Putamen (tissue), 1 donor: ENCODE measurements at places on chromosomes 11 and 22.
A peak's percentile ranks its signal among the peaks of the same experiment; 100 is the strongest.

DNA sequence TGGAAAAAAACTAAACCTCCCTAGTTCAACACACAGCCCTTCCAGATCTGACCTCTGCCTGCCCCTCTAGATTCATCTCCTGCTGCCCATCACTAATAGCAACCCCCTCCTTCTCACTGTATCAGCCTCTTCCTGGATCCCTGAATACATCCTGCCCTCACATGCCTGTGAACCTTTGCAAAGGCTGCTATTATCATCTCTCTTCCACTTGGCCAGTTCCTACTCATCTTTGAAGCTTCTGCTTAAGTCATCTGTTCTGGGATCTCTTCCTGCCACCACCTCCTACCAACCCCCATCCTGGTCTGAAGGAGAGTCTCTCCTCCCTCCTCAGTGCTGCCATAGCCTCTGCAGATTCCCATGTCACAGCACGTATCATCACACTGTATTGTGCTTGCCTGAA lies 38.0 kb upstream of the AMOTL1 start:
- no peak for DNase-seq

DNA sequence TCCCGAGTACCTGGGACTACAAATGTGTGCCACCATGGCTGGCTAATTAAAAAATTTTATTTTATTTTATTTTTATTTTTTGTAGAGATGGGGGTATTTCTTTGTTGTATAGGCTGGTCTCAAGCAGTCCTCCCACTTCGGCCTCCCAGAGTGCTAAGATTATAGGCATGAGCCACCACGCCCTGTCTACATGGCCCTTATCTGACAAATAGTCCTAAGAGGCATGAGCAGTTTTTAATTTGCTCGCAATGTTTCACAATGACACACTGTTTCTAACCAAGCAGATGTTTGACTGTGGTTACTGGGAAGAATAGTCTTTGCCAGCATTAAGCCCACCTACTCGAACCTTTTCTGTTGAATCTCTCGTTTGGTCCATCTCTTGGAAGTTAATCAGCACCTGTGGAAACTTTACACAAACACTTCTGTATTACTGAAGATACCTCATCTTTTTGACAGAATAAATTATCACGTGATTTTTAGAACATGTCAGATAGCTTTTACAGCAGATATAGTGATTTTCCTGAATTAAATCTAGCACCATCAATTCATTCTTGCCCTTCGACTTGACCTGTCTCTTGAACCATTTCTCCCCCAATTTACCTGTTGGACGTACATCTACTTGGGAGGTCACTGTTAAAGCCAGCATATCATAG lies 71.4 kb downstream of the MTMR3 start:
- DNase-seq: no peak

DNA sequence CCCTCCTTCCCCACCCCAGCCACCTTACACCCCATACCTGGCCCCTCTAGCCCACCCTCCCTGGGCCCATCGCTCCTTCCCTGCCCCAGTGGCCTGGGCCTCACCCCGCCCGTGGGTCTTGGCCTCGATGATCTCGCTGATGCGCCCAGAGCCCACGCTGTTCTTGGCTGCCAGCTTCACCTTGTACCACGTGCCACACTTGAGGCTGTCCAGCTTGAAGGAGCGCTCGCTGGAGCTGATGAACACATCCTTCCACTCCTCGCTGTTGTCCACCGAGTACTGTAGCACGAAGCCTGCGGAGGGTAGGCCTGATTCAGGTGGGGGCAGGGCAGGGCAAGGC lies 110.1 kb downstream of the CEP164 start:
- DNase-seq: no peak

- DNase-seq: peak; percentile 23
Observed at GRCh38 chr22:46971099-46971763, 208.8 kb downstream of the TBC1D22A start.

DNA sequence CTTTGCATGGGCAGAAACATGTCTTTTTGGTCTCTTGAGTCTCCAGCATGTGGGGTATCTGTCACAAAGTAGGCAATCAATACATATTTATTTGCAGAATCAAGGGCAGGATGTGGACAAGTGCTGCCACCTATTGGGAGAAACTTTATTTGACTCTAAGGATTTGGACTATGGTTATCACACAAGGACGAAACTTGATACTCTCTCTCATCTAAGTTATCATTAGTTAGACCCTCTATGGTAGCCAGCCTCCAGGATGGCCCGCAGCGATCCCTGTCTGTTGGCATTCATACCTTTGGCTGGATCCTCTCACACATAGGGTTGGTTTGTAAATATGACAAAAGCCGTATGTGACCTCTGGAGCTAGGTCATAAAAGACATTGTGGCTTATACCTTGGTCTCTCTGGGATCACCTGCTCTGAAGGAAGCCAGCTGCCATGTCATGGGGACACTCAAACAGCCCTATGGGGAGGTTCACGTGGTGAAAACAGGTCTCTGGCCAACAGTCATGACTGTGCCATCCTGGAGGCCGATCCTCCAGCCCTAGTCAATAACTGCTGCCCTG lies 1.1 kb upstream of the FBXO7 start:
- peak; percentile 77 for DNase-seq

GRCh38 chr11:69497221-69497787 lies 15.8 kb downstream of the LINC01488 start:
- peak; percentile 42 for DNase-seq

DNA sequence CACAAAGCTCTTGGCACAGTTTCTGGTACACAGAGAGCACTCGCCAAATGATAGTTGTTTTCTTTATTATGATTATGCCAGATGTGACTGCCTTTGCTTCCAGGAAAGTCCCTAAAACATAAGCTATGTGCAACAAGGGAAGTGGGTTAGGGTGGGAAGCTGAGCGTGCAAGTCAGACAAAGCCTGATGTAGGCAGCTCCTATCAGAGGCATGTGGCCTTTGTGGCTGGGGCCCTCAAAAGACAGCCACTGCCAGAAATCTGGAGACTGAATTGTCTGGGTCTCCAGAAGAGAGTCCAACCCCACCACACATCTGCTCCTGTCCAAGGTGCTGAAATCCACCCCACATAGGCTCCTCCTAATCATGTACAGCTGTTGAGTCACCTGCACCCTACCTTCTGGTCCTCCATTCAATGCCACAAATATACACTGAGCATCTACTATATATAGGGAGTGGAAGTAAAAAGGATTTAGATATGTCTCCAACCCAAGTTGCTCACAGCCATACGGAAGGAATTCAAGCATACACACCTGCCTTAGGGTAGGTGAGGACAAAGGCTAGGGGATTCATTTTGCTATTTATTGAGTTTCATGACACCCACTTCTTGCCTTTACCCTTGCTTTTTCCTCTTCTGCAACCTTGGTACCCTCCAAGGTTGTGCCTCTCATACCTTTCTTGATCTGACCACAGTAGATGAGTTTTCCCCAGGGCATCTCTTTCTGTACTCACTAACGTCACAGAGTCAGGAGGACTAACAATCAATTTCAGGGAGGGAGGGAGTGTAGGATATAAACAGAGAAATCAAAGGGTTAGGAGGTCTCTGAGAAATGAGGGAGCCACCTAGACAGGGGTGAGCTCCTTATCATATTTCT lies 12.4 kb downstream of the SEC14L3 start:
- no peak for DNase-seq

DNA sequence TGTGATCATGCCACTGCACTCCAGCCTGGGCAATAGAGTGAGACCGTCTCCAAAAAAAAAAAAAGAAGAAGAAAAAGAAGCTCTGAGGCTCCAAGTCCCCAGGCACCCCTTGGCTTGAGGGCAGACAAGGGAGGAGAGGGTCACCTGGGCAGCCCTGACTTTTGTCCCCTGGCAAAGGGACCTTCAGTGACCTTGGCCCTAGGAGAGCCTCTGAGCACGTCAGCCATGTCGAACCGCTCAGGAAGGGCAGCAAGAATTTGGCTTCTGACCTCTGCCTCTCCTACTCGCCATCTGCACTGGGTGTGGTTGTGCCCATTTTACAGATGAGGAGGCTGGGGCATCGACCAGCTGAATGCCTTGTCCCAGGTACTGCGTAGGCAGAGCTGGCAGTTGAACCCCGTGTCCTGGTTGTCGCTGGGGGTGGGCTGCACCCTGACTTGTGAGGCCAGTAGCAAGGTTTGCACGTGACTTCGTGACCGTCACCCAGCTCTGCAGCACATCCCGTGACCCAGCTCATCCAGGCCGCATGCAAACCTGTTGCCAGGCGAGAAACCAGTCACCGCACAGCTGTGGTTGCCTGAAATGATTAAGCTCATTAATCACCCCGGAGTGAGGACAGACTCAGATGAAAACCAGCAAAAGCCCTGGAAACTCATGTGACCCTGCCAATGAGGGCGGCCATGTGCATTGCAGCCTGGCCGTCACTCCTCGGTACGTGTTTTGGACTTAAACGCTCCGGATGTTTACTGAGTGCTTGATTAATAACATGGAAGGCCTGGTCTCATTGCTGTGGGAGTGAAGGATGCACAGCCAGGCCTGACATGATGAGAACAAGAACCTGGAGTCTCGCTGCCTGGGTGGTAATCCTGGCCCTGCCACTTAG lies 47.7 kb upstream of the PPP6R3 start:
- no peak for DNase-seq

- no peak for DNase-seq
Observed at GRCh38 chr11:110679323-110679975, 32.8 kb downstream of the ARHGAP20 start.

- DNase-seq: no peak
Observed at GRCh38 chr11:129996113-129996870, 6.3 kb downstream of the PRDM10 start.

DNA sequence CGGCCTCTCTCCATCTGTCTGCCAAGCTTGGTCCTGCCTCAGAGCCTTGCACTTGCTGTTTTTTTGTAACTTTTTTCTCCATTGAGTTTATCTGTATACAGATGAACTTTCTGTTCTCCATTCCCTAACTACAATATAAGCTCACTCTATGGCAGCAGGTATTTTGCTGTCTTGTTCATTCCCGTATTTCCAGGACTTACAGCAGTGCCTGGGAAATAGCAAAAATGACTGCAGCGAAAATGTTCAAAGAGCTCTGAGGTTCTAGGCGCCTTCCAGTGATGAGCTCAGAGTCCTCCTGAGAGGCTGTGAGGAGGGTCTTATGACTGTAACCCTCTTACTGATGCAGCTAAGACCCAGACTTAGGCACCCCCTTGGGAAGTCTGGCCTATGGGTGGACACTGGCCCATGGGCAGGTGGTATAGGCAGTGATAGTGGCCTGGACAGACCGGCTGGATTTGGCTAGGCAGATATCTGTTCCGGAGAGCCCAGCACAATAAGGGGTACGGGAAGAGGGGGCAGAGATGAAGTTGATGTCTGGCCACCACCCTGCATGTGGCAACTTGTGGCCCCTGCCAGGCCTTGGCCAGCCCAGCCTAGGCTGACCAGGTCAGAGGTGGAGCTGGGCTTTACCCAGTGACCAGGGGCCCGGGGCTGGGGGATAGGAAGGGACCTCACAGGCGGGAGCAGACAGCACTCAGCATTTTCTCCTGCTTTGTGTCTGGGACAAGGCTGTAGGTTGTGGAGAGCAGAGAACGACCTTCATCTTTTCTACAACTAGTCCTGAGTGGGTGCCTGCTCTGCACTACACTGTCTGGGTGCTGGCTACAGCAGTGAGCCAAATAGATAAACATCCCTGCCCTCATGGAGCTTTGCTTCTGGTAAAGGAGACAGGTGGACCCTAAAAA lies 4.6 kb downstream of the ATF4 start:
- DNase-seq: no peak

- DNase-seq: no peak
Observed at GRCh38 chr11:45892856-45893255, 7.4 kb downstream of the MAPK8IP1 start.

DNA sequence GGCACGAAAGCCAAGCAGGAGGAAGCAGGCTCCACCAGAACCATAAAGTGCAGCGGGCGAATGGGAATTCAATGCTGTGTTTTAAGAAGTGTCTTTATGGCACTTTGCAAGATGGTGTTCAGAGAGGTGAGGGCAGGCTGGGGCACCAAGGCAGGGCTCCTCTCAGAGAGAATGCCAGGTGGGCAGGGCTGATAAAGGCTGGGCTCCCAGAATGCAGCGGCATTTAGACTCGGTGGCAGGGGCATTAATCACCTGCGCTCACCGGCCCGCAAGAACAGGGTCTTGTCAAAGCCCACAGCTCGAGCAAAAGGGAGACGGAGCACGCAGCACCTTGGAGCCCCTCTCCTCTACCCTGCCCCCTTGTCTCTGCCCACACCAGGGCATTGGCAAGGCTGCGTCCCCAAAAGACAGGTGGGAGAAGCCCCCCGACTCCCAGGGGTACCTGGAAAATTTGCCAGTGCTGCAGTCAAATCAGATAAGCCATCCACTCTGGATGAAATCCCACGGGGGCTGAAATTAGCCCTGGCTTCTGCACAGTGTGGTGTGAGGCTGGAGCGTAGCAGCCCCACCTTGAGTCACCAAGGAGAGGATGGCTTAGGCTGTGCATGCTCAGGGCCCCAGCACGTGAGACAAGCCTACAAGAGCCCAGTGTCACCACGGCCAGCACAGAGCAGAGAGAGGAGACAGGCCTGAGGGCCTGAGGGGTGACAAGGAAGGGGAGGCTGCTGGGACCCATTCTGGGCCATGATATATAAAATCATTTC lies 8.1 kb downstream of the MACROD1 start:
- no peak for DNase-seq

GRCh38 chr11:1747753-1748635 lies 2.4 kb downstream of the IFITM10 start:
- DNase-seq: no peak

DNA sequence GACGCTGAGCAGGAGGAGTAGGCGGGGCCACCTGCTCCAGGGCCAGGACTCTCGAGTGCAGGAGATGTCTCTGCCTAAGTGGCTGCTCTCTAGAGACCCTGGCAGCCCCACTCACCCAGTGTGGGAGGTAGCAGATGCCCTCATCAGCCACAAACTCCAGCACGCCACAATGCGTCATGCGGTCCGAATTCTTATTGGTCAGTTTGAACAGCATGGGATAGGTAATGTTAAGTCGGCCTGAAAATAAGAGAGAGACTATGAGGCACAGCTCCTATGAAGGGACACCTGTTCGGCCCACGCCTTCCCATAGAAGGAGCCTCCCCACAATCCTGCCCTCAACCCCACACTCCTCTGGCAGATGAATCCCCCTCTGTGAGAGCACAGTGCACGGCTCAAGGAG lies 7.4 kb downstream of the UFD1 start:
- no peak for DNase-seq

- no peak for DNase-seq
Observed at GRCh38 chr11:10667521-10667885, 26.1 kb downstream of the IRAG1 start.

GRCh38 chr11:131118247-131118646 lies 202.0 kb upstream of the SNX19 start:
- DNase-seq: no peak

DNA sequence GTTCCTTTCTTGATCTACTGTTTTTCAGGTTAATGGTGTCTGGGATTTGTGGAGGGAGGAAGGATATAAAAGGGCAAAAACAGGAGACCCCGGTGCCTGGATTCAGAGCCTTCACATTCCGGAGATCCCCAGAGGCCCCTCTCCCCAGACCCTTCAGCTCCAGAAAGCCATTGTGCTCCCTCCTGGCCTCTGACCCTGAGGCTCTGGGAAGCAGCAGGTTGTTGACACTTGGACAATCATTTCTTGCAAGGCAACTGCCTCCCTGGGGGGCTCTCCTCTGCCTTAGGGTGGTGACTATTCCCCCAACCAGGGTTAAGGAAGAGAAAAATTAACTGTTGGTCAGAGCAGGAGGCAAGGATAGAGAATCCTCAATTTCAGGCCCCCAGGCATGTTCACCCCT lies 86.9 kb upstream of the NNMT start:
- DNase-seq: no peak
